ENCODE measurements at places on chromosomes 7 and 10. TPM values are rescaled to one million over a fixed set of nuclear protein-coding genes. Genes with fewer than 3 reads are reported as not detected.

GPR85 gene
- not detected for total RNA-seq

ECHDC3 gene
- 15.6 TPM for total RNA-seq

OR2A12 gene
- not detected for total RNA-seq

DRGX gene
- not detected for total RNA-seq

TSPAN12 gene
- 26.6 TPM for total RNA-seq

TBATA gene
- total RNA-seq, result not detected

NKX2-3 gene
- 1.0 TPM for total RNA-seq

Data from stomach (tissue), 19 donors.